ENCODE measurements at places on chromosomes 6 and 20. TPM values are rescaled to one million over a fixed set of nuclear protein-coding genes. Genes with fewer than 3 reads are reported as not detected.

The ADGB gene
- not detected for total RNA-seq

The BPI gene
- total RNA-seq = 0.29 TPM

The SYTL3 gene
- total RNA-seq = 2.2 TPM

The CDH26 gene
- not detected for total RNA-seq

The LY6G6F gene
- not detected for total RNA-seq

The SLC24A3 gene
- 1.7 TPM for total RNA-seq
